Activated naive CD8-positive, alpha-beta T cell treated with anti-CD3 and anti-CD28 coated beads, Interleukin-2, amount 50 U/mL, for 16 hours (primary cell): ENCODE measurements at places on chromosomes 3 and 15.

DNA sequence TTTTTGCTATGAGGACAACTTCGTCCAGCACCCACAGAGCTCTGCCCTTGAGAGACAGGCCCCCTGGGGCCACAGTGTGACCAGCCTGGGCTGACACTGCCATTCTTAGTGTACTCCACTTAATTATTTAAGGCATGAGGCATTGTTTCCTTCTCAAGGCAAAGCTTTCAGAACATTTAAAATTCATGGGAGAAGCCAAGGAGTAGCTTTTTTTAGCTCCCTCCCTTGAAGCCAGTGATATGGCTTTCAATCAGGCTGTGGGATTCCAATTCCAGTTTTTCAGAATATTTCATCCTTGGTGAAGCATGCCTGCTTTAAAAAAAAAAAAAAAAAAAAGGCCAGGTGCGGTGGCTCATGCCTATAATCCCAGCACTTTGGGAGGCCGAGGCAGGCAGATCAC is 21.3 kb downstream of the HOMER2 start:
- DNase-seq, result no peak

GRCh38 chr15:100113351-100114080 is 228.3 kb downstream of the ADAMTS17 start:
- no peak for DNase-seq

GRCh38 chr15:92664178-92664900 is 8.8 kb upstream of the FAM174B start:
- no peak for DNase-seq

DNA sequence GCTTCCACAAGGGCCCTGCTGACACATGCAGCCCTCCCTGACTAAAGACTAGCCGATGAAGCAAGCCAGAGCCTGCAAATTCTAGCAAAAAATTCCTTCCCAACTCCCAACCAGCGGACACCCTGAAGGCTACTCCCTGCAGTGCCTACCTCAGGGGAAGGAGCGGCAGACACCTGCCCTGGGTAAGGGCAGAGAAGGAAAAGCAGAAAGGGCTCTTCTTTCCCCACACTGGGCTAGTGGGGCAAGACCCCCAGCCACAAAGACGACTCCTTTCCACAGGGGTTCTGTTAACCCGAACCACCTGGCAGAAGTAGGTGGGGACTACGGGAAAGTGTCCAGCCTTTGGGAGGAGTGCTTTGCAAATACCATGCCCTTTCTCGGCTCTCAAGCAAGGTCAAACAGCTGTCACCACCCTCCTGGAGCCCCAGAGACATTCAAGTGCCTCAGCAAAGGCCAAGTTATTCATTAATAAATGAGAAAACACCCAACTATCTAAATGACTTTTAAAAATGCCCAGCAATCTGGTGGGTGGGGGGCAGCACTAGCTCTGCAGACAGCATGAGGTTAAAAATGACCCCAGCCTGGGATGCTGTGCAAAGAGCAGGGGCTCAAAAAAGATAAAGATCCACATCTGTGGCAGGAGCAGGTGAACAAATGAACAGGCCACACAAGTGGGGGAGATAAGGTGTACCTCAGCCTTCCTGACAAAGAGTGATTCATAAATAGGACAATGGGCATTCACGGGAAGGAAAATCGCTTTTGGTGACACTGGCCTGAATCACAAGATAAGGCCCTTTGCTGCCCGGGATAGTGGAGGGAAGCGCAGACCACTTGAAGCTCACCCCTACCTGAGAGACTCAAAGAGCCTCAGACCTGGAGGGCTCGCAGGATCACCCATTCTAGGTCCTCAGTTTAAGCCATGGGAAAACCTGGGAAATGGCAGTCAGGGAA is 33.0 kb downstream of the CCDC12 start:
- no peak for DNase-seq

- no peak for DNase-seq
Measured at GRCh38 chr3:65439641-65440284, 599.0 kb downstream of the MAGI1 start.

GRCh38 chr3:177453451-177453844 is 256.2 kb upstream of the TBL1XR1 start:
- DNase-seq, result no peak

GRCh38 chr3:20280257-20280656 is 94.3 kb upstream of the SGO1 start:
- no peak for DNase-seq

GRCh38 chr3:89032346-89033013 is 74.9 kb upstream of the EPHA3 start:
- no peak for DNase-seq

DNA sequence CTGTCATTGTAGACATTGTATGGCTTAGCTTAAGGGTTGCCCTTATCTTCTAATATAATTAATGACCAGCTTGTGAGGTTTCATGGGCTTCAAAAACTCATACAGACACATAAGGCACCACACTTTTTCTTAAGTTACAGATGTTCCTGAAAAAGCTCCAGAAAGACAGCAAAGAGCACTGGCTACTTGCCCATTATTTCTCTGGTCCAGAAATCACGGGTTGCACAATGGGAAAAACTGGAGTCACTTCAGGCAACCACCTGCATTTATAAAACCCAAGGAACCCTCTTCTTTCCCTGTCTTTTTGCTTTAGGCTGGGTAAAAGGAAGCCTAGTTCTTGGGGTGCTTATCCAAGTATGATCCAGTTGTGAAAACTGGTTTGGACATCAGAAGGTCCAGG is 2.3 kb upstream of the COL6A6 start:
- DNase-seq, result no peak

DNA sequence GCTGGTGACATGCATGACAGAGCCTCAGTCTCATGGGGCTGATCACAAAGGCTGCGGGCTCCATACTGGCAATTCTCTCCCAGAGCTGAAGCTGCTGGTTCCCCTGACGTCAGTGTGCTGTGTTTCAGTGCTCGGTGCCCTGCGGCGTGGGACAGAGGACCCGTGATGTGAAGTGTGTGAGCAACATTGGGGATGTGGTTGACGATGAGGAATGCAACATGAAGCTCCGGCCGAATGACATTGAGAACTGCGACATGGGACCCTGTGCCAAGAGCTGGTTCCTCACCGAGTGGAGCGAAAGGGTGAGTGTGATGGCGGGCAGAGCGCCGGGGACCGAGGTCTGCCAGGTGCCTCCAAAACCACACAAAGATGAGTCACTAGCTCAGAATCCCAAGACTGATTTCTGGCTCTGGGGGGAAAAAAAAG is 62.0 kb upstream of the NR2E3 start:
- DNase-seq, result no peak

- no peak for DNase-seq
Measured at GRCh38 chr15:101322854-101323477, 27.9 kb upstream of the SNRPA1 start.

GRCh38 chr3:160169139-160169976 is 55.9 kb upstream of the C3orf80 start:
- DNase-seq, result no peak

DNA sequence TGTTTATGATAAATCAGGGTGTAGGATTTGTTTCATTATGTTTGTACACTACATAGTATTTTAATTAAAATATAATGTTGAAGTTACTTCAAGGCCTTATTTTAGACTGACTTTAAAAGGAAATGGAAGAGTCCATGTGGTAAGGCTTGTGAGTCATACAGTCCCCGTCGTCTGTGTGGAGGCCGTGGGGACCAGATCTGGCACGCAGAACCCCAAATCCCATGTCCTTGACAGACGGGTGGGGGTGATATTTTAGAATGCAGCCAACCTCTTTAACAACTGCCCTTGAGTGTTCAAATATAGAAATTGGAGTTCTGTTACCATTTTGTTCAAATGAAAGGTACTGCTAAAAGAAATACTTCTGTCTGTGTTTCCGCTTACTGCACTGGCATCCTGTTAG is 35.8 kb downstream of the ABHD17C start:
- no peak for DNase-seq
